ENCODE measurements at places on chromosomes 16 and 17. TPM values are rescaled to one million over a fixed set of nuclear protein-coding genes. Genes with fewer than 3 reads are reported as not detected.

The BRIP1 gene
- total RNA-seq, result 0.83 TPM

The MT1G gene
- total RNA-seq, result 55.2 TPM

DNA sequence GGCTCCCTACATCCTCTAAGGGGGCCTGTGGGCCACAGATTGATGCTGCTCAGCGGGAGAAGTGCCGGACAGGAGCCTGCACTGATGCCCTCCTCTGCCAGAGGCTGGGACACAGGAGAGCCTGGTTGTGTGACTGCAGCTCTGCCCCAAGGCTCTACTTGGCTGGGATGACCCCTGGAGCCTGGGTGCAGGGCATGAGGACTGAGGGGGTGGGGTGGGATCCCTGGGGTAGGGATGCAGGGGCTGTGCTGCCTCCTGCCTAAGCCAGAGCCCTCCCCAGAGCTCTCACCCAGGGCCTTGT is 577 bp downstream of the EVPLL start:
- no peak for DNase-seq

- peak; percentile 77 for DNase-seq
These were observed 10.7 kb downstream of the TBX2 start for GRCh38 chr17:61410141-61411010.

The FBXW10 gene
- total RNA-seq, result 0.86 TPM

The GEMIN4 gene
- total RNA-seq, result 25.1 TPM

GRCh38 chr17:8910969-8911604 is 43.6 kb upstream of the PIK3R6 start:
- no peak for DNase-seq

DNA sequence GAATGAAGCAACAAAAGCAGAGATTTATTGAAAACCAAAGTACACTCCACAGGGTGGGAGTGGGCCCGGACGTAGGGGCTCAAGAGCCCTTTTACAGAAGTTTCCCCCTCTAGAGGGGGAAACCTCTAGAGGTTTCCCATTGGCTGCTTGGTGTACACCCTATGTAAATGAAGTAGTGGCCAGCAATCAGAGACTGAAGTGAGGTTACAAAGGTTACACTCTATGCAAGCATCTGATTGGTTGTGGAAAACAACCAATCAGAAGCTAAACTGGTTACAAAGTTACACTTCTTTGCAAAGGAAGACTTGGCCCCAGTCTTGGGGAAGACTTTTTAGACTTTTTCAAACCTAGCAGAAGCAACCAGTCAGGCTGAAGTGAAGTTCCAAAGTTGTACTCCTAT is 27.1 kb downstream of the CRAMP1 start:
- DNase-seq, result no peak

The CMTM1 gene
- total RNA-seq, result 12.1 TPM

- peak; percentile 38 for DNase-seq
These were observed 37.2 kb upstream of the ULK2 start for GRCh38 chr17:19904924-19905323.

DNA sequence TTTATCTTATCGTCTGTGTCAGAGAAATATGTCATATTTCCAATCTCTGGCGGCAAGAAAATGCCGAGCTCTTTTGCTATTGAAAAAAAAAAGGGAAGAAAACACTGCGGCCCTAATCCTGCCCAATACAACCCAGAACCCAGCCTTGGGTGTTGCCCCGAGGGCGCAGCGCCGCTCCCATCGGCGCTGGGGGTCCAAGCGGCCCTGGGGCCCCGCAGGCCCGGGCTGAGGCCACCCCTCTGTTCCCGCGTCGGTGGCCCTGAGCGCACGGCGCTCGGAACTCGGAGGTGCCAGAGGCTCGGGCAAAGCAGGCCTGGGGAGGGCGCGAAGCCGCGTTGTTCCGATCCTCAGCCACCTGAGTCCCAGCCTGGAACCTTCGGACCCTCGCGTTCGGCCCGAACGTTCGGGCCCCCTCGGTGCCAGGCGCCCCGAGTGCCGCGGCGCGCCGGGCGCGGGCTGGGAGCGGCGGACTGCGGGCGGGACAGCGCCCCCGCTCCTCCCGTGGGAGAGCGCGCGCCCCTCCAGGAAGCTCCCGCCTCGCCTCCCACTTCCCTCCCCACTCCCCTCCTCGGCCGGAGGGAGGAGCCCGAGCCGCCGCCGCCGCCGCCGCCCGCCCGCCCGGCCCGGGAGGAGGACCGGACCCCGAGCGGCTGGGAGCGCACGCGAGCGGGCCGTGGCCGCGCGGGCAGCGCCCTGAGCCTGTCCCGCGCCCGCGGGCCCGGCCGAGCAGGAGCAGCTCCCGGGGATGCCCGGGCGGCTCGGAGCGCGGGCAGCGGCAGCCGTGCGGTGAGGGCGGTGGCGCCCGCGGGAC is at the start of gene CPNE2:
CPNE2 (plus strand) TSS at position 609 of the 811 bp plus-strand sequence. CDS start 18,160 bp downstream, outside the sequence.
- DNase-seq, result peak; percentile 25

- no peak for DNase-seq
These were observed 17.8 kb upstream of the CLEC3A start for GRCh38 chr16:78004517-78004916.

DNA sequence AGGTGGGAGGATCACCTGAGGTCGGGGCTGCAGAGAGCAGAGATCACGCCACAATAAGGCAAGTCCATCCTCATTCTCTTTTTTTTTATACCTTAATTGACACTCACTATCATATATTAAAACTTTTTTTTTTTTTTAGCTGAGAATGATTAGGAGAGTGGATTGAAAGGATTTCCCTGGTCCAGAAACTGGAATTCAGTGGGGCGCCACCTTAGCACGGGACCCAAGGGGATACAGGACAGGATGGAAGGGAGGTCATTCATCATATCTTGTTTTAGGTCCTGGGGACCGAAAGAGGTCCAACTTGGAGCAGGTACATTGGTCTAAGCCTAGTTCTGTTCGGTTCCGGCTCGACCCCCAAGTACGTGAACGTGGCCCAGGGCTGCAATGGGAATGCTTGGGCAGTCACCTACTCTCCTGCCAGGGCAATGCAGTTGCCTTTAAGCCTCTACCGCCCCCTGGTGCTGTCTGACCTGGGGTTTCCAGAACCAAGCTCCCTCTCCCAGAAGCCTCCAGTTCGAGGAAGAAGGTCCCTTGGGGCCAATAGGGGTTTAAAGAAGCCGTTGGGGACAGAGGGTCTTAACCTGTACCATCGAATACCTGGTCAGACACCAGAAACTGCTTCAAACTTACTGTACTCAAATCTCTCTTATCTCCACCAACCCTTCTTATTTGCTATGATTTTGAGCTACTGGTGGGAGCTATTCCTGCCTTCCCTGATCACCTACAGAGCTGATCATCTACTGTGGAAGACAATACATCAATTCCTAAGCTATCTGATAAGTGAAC is 19.9 kb upstream of the GPATCH8 start:
- DNase-seq, result peak; percentile 59

- no peak for DNase-seq
These were observed 15.5 kb upstream of the TVP23A start for GRCh38 chr16:10834130-10834529.
